T follicular helper cell (primary cell): ENCODE measurements at places on chromosomes 12 and 14.

- DNase-seq, result no peak
Measured at GRCh38 chr12:2163177-2163941, 110.6 kb downstream of the CACNA1C start.

DNA sequence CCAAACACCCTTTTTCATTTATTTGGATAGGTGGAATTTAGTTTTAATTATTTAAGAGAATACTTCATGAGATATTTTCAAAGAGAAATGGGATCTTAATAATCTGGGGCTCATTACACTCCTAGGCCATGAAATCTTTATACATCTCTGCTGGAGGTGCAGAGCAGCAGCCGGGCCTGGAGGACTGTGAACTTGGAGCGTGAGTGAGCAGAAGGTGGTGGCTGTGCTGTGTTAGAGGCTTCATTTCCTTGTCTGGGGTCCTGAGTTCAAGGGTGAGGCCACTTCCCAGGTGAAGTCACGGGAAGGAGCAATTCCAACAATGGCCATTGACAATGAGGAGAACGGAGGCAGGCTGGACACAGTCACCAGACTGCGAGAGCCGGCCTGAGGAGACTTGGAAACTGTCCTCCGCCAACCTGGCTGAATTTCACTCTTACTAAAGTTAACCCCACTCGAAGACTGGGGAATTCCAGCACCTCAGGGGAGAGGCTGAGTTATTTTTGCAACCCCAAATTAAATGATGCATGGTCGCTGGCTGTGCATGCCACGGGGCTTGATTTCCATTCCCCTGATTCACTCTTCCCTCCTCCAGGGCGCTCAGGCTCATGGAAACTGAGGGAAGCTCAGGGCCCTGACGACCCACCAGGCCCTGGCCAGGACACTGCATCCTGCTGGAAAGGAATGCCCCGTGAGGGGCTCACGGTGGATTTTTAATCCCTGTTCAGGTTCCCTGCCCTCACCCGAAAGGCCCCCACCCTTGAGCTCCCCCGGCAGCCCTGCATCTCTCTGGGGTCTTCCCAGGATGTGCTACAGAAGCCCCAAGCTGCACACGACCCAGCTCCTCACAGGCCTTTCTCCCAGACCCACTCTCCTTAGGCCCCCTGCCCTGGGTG is 22.6 kb upstream of the TRAF3 start:
- DNase-seq, result no peak

- no peak for DNase-seq
Measured at GRCh38 chr14:97844042-97844441, 1046.9 kb downstream of the VRK1 start.

DNA sequence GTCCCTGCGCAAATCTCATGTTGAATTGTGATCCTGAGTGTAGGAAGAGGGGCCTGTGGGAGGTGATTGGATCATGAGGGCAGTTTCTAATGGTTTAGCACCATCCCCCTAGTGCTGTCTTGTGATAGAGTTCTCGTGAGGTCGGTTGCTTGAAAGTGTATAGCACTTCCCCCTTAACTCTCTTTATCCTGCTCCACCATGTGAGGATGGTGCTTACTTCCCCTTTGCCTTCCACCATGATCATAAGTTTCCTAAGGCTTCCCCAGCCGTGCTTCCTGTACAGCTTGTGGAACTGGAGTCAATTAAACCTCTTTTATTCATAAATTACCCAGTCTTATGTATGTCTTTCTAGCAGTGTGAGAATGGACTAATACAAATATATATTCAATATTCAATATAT is 303.7 kb upstream of the SEL1L start:
- DNase-seq, result no peak

- no peak for DNase-seq
Measured at GRCh38 chr12:30428098-30428497, 267.6 kb downstream of the IPO8 start.
